ENCODE measurements at places on chromosomes 11 and 22.

DNA sequence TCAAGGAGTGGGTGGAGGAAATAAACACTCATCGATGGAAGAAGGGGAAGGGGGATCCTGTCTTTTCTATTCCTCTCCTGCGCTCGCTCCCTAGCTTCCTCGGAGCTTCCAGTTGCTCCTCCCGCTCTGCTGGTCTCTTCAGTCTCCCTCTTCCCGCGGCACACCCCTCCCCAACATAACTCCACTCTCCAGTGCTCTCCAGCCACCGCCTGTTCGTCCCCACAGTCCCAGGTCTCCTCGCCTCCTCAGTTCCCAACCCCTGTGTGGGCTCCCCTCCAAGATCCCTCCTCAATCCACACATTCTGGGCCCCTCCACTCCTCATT, 438 bp downstream of the ZW10 start:
- no peak for DNase-seq

- no peak for DNase-seq
Observed at GRCh38 chr22:39535357-39535725, 2.8 kb upstream of the RPS19BP1 start.

DNA sequence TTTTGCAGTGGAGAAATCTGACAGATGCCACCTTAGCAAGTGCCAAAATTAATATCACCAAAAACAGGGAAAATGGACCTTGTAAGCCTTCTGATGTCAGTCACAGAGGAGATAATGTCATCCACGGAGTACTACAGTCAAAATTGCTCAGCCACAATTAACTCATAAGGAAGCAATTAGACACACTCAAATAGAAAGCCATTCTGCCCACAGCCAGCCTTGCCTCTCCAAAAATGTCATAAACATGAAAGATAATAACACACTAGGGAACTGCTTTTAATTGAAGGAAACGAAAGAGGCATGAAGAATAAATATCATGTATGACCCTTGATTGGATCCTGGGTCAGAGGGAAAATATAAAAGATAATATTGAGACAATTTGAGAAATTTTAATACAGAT, 505.6 kb upstream of the API5 start:
- DNase-seq, result no peak

DNA sequence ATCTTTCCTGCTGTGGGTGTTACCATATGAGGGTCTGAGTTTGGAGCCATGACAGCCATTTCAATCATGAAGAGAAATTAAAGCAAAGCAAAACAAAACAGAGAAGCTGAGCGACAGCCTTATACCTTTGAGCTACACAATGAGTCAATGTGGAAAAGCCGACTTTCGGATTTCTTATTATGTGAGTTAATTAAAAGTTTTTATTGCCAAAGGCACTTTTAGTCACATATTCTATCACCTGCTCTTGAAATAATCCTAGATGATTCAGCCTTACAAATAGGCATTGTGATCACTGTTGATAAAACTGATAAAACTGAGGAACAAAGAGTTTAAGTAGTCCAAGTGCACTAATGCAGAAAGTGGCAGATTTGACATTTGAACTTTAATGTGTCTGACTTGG, 381.9 kb upstream of the TENM4 start:
- no peak for DNase-seq

GRCh38 chr11:121042296-121042695, 18.4 kb downstream of the TBCEL start:
- no peak for DNase-seq

- DNase-seq, result peak; percentile 77
Observed at GRCh38 chr11:6619004-6619745, at the start of gene TPP1. Gene TPP1, minus strand, starts transcription at chr11:6619422. Its CDS starts 22 bp downstream, at chr11:6619400.

DNA sequence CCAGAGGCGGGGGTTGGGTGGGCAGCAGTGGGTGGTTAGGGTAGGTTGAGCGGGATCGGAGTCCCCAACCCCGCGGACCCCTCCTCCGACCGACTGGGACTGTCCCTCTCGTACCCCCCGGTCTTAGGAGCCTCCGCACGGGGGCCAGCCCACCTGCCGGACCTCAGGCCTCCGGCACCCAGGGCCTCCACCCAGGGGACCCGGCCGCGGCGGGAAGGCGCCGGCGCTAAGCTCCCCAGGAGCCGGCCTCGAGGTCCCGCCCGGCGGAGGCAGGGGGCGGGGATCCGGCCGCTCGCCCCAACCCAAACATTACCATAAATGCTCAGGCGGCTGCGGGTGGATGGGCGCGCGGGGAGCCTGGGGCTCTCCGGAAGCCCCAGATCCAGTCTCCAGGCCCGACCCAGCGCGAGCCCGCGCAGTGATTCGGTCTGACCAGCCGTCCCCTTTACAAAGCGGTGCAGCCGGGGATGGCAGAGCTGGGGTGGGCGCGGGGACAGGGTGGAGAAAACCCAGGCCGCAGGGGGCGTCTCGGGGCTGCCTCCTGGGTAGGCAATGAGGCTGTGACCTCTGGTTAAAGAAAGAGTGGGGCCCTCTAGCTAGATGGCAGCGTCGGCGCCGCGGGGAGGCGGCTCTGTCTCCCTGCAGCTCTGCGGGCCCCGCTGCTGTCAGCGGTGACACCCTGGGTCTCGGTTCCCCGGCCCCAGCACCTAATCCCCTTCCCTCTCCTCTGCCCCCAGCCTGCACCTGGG, 4.0 kb upstream of the MCAM start:
- DNase-seq, result no peak

GRCh38 chr11:86980086-86980796, 25.0 kb upstream of the FZD4 start:
- DNase-seq, result no peak

- DNase-seq, result no peak
Observed at GRCh38 chr11:35003186-35003585, 86.8 kb downstream of the PDHX start.

GRCh38 chr11:78810559-78811009, 235.9 kb upstream of the NARS2 start:
- no peak for DNase-seq

DNA sequence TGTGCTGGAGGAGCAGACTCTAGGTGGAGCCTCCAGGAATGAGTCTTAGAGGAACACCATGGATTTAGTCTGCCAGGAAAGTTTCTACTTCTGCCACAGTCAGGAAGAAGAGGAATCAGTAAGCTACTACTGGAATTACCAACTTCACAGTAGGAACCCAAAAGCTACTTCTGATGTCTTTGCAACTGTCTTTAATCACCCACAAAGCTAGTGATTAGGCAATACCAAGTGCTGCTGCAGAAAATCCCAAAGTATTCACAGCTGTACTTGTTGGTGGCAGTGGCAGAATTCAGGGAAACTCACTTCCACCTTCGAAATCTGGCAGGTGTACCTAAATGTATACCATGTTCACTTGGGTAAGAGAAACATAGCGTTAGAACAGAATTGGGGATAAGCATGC, 264.5 kb upstream of the SORL1-AS1 start:
- DNase-seq, result no peak

- no peak for DNase-seq
Observed at GRCh38 chr11:11045156-11045930, 187.5 kb upstream of the ZBED5 start.

- no peak for DNase-seq
Observed at GRCh38 chr11:9529334-9529650, 44.2 kb upstream of the WEE1 start.

- DNase-seq, result no peak
Observed at GRCh38 chr11:94641167-94641761, 74.1 kb downstream of the PIWIL4 start.

DNA sequence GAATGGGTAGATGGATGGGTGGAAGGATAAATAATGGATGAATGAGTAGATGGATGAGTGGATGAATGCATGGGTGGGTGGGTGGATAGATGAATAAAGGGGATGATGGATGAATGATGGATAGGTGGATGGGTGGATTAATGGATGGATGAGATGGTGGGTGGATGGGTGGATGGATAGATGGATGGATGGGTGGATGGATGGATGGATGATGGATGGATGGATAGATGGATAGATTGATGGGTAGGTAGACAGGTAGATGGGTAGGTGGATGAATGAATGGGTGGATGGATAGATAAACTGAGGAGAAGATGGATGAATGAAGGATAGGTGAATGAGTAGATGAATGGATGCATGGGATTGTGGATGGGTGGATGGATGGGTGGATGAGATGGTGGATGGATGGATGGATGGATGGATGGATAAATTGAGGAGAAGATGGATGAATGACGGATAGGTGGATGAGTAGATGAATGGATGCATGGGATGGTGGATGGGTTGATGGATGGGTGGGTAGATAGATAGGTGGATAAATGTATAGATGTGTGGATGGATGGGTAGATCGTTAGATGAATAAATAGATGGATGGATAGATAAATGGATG, 331.3 kb downstream of the MN1 start:
- DNase-seq, result no peak

DNA sequence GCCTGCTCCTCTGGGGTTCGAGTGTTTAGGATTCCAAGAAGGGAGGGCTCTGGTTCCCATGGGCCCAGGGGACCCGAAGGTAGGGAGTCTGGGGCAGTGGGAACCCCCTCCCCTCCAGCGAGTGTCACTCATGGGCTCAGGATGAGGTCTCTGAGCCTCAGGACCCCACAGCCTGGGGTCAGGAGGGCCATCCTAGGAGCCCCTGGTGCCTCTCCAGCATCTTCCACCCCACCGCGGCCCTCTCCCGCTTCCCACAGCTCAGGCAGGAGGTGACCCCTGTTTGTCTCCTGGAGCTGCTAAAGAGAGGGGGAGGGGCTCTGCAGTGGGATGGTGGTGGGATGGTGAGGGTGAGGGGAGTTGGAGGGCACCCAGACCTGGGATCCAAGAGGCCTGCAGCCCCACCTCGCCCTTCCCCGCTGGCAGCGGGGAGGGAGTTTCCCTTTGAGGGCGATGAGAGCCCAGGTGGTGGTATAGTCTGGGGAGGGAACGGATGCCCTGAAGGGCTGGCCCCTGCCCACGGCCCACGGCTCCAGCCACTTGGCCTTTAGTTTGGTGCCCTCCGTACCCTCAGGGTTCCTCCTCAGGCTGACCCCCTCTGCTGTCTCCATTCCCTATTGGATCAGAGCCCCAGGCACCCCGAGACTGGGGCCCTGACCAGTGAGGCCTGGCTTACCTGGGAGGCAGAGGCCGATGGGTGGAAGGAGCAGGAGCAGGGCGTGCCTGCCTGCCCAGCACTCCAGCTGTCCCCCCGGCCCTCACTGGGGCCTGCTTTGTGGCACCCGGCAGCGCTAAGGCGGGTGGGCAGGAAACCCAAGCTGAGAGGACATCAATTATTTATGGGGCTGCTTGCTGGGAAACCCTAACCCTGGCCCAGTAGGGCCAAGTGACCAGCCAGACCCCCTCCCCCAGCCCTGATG, 1.1 kb upstream of the CABP4 start:
- DNase-seq, result no peak

DNA sequence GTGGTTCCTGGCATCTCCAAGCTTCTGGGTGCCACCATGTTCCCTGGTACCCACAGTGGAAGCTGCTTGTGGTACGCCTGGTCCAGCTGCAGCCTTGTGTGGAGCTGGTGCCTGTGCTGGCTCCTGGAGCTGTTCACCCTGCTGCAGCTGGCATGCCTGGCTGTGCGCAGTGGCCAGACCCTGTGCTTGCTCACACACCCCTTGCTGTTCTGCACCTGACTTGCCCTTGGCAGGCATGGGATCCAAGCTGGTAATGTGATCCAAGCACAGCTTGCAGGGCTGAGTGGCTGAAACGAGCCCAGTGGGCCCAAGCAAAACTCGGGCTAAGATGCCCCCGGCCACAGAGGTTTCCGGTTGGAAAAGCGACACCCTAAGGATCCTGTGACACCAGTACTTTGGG, 104.7 kb upstream of the CLMP start:
- no peak for DNase-seq

- no peak for DNase-seq
Observed at GRCh38 chr11:130725421-130726233, 190.7 kb downstream of the SNX19 start.

GRCh38 chr22:47304854-47305253, 542.4 kb downstream of the TBC1D22A start:
- no peak for DNase-seq

DNA sequence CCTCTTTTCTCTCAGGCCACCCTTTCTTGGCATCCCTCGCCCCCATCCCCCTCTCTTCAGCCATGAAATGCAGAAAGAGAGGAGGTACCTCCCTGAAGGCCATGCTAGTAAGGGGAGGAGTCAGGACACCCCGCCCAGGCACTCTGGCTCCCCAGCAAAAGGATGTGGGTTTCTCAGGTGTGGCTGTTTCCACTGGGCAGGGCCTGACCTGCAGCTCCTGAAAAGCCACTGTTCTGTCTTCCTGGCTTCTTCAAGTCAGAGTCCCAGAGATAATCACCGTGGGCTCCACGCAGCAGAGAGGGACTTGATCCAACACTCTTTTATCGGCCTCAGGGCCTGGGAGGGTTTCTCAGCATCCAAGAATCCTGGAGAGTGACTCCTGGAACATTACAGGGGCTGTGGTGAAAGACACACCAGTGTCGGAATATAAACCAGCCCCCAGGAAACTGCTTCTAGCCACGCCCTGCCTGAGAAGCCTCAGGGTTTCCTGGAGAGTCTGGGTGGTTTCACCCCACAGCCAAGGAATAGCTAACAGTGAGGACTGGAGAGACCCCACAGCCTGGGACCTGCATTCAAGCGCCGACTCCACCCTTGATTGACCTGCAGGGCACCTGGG, 45.7 kb upstream of the TSPAN18 start:
- no peak for DNase-seq

DNA sequence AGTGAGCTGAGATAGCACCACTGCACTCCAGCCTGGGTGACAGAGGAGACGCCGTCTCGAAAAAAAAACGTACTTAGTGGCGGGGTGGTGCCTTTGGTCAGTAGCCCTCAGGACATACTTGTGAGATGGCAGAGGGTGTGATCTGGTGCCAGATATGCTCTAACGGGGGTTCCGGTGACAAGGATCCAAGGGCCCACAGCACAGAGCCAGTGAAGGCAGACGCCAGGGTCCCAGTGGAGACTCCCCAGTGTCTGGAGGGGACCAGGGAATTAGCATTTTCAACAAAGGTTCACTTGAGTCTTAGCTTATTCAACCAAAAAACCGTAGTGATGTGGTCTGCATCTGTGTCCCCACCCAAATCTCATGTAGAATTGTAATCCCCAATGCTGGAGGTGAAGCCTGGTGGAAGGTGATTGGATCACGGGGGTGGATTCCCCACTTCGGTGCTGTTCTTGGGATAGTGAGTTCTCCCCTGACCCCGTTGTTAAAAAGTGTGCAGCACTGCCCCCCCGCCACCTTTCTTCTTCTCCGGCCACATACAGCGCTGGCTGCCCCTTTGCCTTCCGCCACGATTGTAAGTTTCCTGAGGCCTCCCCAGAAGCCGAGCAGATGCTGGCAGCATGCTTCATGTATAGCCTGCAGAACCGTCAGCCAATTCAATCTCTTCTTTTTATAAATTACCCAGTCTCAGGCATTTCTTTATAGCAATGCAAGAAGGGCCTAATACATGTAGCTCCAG, 26.6 kb upstream of the OSBPL5 start:
- DNase-seq, result no peak
